ENCODE measurements at places on chromosomes 2 and 18. TPM values are rescaled to one million over a fixed set of nuclear protein-coding genes. Genes with fewer than 3 reads are reported as not detected.
A peak's percentile ranks its signal among the peaks of the same experiment; 100 is the strongest.

GRCh38 chr2:230068651-230069055 is at the start of gene SLC16A14:
SLC16A14 (minus strand) TSS chr2:230068924; CDS start chr2:230059352, 9,572 bp downstream.
- H3K27ac ChIP-seq, result no peak within 1 kb of the TSS
- no peaks in the 10 kb centered on the region for H3K36me3 ChIP-seq
- H3K4me3 ChIP-seq, result peak within 1 kb of the TSS; percentile 54
- H3K27me3 ChIP-seq, result no peaks in the 10 kb centered on the region

- no peak for DNase-seq
- no peaks in the 10 kb centered on the region for H3K4me1 ChIP-seq
- no peaks in the 10 kb centered on the region for H3K36me3 ChIP-seq
- H3K4me3 ChIP-seq, result no peak overlapping the region
These were observed 148.5 kb downstream of the LNPK start for GRCh38 chr2:175853616-175853890.

DNA sequence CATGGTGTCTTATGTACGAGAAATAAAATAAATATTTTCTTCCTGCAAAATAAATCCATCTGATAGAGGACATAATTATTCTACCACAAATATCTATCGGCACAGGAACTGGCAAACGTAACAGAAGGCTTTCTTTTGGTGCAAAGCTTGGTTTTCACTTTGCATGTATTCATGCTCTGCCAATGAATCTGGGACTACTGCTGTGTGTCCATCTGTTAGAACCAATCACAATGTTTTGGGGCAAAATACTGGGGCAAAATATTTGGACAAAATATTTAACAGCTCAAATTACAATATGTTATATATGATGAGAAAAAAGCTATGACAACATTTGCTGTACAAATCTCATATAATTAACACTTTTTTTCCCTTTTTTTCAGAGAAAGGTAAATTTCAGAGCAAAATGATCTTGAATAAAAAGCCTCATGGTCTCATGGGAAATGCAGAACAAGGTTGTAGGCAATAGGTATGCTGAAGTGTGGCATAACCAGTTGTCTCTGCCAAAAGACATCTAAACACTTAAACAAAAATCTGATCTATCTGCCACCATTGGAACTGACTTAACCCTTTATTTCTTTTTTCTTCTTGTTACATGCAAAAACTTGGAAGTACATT is 923.2 kb downstream of the CPS1 start:
- H3K27me3 ChIP-seq, result no peaks in the 10 kb centered on the region
- no peak for DNase-seq

DNA sequence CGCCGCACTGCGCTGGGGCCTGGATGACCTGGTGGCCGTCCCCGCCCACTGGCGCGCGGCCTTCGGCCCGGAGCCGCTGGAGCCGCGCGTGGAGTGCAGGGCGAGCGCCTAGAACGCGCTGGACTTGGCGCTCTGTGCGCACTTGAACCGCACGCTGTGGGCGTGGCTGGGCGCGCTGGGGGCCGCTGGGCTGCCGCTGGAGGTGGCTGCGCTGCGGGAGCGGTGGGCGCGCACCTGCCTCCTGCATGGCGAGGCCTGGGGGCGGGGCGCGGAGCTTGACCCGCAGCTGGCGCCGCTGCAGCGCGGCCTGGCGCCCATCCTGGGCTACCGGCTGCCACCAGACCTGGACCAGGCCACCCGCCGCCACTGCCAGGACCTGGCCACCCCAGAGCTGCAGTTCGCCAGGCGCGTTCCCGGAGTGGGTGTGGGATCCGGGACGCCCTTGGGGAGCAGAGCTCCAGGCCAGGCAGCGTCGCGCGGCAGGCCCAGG is 9.9 kb downstream of the AQP12B start:
- no peaks in the 10 kb centered on the region for H3K36me3 ChIP-seq
- H3K27me3 ChIP-seq, result peaks cover 2% of the 10 kb centered on the region
- no peaks in the 10 kb centered on the region for H3K4me1 ChIP-seq
- H3K4me3 ChIP-seq, result no peak overlapping the region
- no peak overlapping the region for H3K27ac ChIP-seq

DNA sequence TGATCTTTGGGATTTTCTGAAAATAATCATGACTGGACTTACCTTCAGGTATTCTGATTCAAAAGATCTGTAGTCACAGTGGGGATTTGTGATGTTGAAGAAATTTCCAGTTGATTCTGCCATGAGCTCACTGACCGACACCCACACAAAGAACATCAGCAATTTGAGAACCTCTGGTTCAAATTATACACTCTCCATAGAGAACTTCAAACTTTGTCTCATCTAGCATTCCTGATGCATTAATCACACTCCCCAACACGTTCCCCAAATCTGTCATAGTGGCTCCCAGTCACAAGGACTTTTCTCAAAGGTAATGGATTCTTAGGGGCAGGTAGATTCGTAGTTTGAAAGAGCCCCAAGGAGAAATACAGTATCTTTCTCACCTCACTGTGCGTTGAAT is 584.3 kb downstream of the FBXO15 start:
- no peaks in the 10 kb centered on the region for H3K4me1 ChIP-seq
- DNase-seq, result no peak
- no peak overlapping the region for H3K27ac ChIP-seq
- no peak overlapping the region for H3K4me3 ChIP-seq
- no peaks in the 10 kb centered on the region for H3K36me3 ChIP-seq

GRCh38 chr2:27739058-27739373 is 32.5 kb upstream of the MRPL33 start:
- H3K27me3 ChIP-seq, result no peaks in the 10 kb centered on the region
- peaks cover 12% of the 10 kb centered on the region for H3K4me1 ChIP-seq
- no peak overlapping the region for H3K27ac ChIP-seq
- H3K36me3 ChIP-seq, result no peaks in the 10 kb centered on the region
- no peak overlapping the region for H3K4me3 ChIP-seq
- DNase-seq, result no peak

DNA sequence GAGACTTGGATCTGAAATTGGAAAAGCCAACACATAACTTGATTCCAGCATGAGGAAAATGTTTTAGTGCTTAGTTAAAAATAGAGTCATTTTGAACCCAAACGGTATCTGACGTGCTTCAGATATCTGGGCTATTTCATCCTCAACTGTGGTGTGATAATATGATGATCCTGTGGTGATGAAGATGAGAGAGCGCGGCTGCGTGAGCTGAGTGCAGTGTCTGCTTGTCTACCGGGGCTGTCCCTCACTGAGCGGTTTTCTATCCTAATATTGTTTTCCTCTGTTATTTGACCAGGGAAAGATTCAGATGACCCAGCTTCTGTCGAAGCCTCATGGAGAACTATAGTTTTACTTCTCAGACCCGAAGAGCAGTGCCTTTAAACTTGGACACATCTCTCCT is 5.8 kb downstream of the TWIST2 start:
- no peak overlapping the region for H3K4me3 ChIP-seq
- no peak for DNase-seq
- H3K4me1 ChIP-seq, result no peaks in the 10 kb centered on the region
- no peaks in the 10 kb centered on the region for H3K36me3 ChIP-seq

DNA sequence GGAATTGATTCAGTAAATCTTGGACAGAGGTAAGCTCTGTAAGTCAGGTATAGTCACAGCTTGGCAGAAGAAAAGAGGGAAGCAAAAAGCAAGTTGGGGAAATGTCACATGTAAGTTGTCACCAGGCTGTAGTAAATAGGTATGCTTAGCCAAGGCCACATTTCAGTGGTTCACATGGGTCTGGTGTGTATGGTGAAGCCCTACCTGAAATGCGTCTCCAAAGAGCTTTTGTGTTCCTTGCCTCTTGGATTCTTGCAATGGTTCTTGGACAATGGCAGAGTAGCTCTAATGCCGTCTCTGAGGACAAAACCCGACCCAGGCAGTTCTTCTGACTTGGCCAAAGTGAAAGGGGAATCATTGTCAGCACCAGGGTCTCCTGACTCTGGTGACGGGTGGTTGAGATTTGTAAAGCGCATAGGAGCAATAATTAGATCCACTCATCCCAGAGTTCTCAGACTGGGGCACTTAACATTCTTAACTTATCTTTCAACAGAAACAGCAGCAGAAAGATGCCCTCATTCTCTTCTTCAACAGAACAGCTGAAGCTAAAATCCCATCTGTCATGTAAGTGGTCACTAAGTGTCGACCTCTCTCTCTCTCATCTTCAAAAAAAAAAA is 34.4 kb upstream of the RPL37A start:
- H3K4me3 ChIP-seq, result no peak overlapping the region
- DNase-seq, result no peak
- no peaks in the 10 kb centered on the region for H3K27me3 ChIP-seq
- no peaks in the 10 kb centered on the region for H3K4me1 ChIP-seq

DNA sequence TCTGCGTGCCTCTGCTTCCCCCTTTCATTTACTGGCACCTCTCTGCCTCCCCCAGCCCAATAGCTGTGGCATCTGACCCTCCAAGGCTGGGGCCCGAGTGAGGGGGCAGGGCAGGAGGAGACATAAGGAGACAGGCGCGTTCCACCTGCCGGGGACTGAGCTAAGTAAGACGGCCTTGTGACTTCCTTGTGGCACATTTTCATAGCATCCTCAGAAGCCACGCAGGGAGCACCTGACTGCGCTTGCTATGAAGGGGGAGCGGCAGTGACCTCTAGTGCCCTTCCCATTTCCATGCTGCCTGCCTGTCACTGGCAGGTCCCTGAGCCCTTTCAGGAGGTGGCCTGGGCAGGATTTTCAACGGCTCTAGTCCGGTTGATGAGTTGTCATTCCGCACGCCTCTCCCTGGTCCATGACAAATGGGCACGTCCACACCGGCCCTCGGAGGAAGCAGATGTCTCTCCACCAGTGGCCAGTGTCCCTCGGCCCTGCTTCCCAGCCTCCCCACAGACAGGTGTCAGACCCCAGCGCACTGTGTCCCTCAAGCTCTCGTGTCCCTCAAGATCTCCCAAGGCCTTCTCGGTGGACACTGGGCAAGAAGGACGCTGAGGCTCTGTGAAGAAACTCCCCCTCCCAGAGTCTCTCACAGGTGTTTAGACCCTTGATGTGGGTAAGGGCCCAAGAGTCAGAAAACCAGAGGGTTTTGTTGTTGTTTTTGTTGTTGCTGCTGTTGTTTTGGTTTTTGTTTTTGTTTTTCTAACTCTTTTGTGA is 42.7 kb downstream of the CYP26B1 start:
- H3K4me3 ChIP-seq, result no peak overlapping the region
- no peak for DNase-seq
- peaks cover 2% of the 10 kb centered on the region for H3K27me3 ChIP-seq
- no peak overlapping the region for H3K27ac ChIP-seq
- H3K36me3 ChIP-seq, result no peaks in the 10 kb centered on the region

GRCh38 chr2:173747035-173747434 is 218.1 kb downstream of the SP3 start:
- H3K27me3 ChIP-seq, result no peaks in the 10 kb centered on the region
- DNase-seq, result no peak
- no peaks in the 10 kb centered on the region for H3K36me3 ChIP-seq
- H3K4me1 ChIP-seq, result no peaks in the 10 kb centered on the region
- no peak overlapping the region for H3K4me3 ChIP-seq
- H3K27ac ChIP-seq, result no peak overlapping the region

- H3K4me3 ChIP-seq, result no peak overlapping the region
- no peak overlapping the region for H3K27ac ChIP-seq
- no peaks in the 10 kb centered on the region for H3K27me3 ChIP-seq
- no peak for DNase-seq
- H3K4me1 ChIP-seq, result no peaks in the 10 kb centered on the region
These were observed 314.0 kb downstream of the MEIS1 start for GRCh38 chr2:66748939-66749338.

GRCh38 chr2:232058931-232059330 is 97.4 kb downstream of the DIS3L2 start:
- no peaks in the 10 kb centered on the region for H3K36me3 ChIP-seq
- H3K4me1 ChIP-seq, result no peaks in the 10 kb centered on the region
- H3K4me3 ChIP-seq, result no peak overlapping the region
- H3K27me3 ChIP-seq, result no peaks in the 10 kb centered on the region
- no peak overlapping the region for H3K27ac ChIP-seq

DNA sequence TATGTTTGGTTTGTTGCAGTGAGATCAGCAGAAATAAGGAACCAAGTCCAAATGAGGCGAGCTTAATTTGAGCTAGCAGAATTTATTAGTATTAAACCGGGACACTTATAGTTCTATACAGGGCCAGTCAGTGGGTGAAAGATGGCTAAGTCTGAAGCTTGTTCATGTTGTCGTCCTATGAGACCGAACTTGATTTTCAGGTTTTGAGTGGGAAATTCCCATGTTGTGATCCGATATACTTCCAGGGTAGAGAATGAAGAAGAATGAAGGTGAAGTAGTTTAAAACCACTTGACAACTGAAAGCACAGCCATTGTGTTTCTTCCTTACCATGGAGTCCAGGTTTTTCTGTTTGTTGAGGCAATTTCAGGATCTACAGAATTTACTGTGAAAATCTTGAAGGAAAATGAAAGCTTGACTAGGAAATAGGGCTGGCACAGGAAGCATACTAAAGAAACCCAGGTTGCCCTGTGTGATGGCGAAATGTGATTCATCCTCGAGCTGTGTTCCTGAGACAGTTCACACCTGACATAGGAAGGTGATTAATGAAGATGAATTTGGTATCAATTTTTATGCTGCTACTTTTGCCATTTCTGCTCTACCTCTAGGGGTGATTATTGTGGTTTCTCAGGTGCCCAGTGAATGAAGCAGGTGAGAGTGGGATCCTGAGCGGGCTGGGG is 37.6 kb upstream of the MGAT5 start:
- no peaks in the 10 kb centered on the region for H3K36me3 ChIP-seq
- no peak overlapping the region for H3K4me3 ChIP-seq
- H3K4me1 ChIP-seq, result peaks cover 42% of the 10 kb centered on the region
- H3K27me3 ChIP-seq, result no peaks in the 10 kb centered on the region
- H3K27ac ChIP-seq, result no peak overlapping the region

GRCh38 chr2:108988796-108989713 is at the start of gene EDAR:
EDAR (minus strand) TSS chr2:108989220; CDS start chr2:108931014, 58,206 bp downstream.
- no peaks in the 10 kb centered on the region for H3K27me3 ChIP-seq
- DNase-seq, result no peak
- no peaks in the 10 kb centered on the region for H3K4me1 ChIP-seq
- no peak within 1 kb of the TSS for H3K27ac ChIP-seq
- H3K4me3 ChIP-seq, result no peak within 1 kb of the TSS

- no peaks in the 10 kb centered on the region for H3K36me3 ChIP-seq
- peak; percentile 91 for DNase-seq
- H3K27me3 ChIP-seq, result no peaks in the 10 kb centered on the region
These were observed 1.3 kb downstream of the BCL2 start for GRCh38 chr18:63317982-63318888.

DNA sequence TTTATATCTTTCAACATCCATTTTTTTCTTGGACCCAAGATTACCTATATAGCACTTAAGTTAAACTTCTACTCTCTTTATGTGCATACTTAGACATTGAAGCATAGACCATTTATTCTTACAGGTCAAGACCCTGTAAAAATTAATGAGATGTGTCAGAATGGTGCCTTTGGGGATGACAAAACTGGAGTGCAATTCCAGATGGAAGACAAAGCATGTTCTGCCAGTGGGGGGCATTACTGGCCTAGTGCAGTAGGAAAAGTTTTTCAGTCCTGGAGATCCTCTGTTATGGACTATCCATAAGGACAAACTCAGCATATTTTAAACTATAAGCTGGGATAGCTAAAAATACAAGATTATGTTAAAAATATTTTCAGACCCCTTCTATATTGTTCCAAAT is 57.8 kb upstream of the MMADHC start:
- no peaks in the 10 kb centered on the region for H3K27me3 ChIP-seq
- no peak for DNase-seq
- H3K27ac ChIP-seq, result no peak overlapping the region
- H3K36me3 ChIP-seq, result no peaks in the 10 kb centered on the region
- H3K4me3 ChIP-seq, result no peak overlapping the region
- no peaks in the 10 kb centered on the region for H3K4me1 ChIP-seq

Gene PROC
- not detected for total RNA-seq

Gene ALPG
- not detected for total RNA-seq

Gene OTOF
- total RNA-seq, result 3.7 TPM

Gene ITGB6
- total RNA-seq, result not detected

Gene MAPRE3
- total RNA-seq, result 3.9 TPM

Gene PSMD14
- 36.2 TPM for total RNA-seq

Gene GBX2
- total RNA-seq, result not detected

Gene MTA3
- total RNA-seq, result 19.4 TPM

Measured in natural killer cell (primary cell).